ENCODE measurements at places on chromosomes 7 and 10.

- DNase-seq: no peak
Measured at GRCh38 chr7:25527665-25528170, 299.4 kb upstream of the NPVF start.

DNA sequence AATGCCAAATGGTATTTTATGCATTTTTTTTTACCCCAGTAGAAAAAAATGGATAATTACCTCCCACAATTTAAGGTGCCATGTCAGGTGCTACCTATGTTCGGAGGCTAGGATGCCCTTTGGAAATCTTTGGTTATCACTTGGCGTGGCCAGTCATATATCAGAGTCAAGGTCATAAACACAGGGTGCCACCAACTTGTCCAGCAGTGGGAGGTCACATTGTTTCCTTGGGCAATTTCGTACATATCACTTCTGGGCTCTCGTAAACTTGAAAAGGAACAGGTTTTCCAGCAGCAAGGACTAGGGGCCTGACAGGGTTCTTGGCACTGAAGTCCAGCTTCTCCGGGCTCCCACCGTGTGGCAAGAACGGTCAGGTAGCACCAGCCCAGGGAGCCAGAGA, 48.0 kb upstream of the BHLHA15 start:
- no peak for DNase-seq

DNA sequence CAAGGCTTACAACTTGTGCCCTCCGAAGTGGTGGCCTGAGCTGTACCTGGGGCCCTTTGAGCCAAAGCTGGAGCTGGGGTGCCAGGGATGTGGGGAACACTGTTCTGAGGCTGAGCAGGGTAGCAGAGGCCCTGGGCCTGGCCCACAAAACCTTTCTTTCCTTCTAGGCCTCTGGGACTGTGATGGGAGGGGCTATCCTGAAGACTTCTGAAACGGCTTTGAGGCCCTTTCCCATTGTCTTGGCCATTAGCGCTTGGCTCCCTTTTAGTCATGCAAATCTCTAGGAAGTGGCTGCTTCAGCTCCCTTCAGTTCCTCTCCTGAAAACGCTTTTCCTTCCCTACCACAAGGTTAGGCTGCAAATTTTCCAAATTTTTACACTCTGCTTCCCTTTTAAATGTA, 16.8 kb upstream of the CRYGN start:
- no peak for DNase-seq

DNA sequence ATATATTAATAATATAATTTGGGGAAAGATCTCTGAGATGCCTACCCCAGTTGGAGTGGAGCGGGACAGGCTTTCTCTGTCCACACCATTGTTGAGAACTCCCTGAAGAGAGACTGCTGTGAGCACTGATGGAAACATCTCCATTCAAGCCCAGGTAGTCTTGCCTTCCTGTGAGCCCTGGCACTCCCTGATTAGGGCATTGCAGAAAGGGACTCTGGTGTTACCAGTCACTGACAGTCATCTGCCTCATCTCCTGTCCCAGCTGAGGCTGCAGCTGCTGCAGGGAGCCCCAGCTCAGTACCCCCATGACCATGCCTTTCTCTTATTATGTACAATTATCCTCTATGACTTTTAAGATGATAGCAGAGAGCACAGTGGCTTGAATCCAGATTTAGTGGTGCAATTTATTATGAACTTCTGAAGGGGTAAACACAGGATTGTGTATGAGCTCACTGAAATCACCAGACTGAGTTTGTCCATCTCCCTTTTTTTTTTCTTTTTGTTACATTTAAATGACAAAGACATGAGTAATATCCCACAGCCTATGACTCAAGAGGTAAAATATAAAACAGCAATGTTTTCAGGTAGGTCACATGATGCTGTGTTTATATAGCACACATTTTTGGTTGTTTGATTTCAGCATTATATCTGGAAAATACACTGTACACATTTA, 236.9 kb downstream of the SLC25A13 start:
- no peak for DNase-seq

DNA sequence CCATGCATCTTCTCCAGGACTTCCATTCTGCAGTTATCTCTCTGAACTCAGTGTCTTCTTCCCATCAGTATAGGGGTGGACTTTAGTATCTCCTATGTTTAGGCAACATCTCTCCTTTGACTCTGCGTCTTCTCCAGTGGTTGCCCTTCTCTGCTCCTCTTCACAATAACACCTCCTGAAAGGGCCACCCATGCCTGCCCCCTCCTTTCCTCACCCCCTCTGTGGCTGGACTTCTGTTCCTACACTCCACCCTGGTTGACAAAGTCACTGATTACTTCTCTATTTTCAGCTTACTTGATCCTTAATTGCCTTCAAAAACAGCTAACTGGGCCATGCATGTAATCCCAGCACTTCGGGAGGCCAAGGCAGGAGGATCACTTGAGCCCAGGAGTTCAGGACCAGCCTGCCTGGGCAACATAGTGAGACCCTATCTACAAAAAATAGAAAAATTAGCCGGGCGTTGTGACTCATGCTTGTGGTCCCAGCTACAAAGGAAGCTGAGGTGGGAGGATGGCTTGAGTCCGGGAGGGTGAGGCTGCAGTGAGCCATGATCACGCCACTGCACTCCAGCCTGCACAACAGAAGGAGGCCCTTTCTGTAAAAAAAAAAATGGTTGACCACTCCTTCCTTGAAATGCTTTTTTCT, 13.7 kb downstream of the SRGN start:
- DNase-seq: no peak

DNA sequence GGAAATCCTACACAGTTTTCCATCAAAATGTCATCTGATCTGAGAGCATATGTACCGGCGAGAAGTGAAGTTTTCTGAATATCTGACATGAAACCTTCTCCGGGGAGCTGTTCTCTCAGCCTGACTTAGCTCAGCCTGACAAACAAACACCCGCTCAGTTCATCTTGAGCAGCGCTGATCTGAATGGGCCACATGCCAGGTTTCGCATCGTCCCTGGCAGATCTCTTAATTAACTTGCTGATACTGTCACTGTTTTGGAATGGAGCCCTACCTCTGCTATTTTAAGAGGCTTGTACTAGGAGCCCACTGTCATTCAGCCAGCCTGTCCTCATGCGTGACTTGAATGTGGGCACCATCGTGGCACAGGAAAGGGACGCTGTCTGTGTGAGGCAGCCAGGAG, 109.2 kb downstream of the STRA8 start:
- DNase-seq: no peak

DNA sequence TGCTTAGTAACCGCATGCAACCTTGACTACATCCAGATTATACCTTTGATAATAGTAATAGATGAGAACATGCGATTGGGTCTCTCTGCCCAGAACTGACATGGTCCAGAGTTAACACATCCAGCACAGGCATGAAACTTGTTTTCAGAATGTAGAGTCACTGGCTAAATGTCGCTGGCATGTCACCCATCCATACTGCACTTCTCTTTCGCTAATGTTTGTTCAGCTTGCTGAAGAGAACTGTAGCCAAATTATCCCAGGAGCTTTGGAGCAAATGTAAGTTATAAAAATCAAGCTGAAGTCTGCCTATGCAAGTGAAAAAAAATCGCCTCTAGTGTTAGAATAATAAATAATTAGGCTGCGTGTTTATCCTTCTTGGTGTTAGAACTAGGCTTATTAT, 98.2 kb downstream of the PRTFDC1 start:
- DNase-seq: no peak

- DNase-seq: no peak
Measured at GRCh38 chr7:36314491-36314890, 75.2 kb upstream of the ANLN start.

GRCh38 chr7:144414815-144415214, 11.3 kb upstream of the NOBOX start:
- no peak for DNase-seq

GRCh38 chr10:72472306-72472705, 117.6 kb upstream of the DNAJB12 start:
- DNase-seq: no peak

DNA sequence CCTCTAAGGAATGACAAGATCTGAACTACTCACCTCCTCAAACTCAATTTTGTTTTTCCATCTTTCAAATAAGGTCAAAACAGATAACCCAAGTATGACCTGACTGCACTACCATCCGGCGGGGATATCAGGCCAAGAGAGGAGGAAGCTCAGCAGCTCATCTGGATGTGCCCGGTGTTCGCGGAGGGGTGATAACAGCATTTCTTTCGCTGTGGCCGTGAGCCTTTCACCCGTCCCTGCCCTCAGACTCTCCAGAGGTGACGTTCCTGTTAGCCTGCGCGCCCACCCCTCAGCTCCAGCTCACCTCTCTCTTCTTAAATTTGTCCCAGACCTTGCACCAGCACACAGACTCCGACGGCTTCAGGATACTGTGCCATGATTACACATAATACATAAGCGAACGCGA, 526 bp downstream of the ZNF248 start:
- DNase-seq: peak; percentile 9

All from HuH-7.5 (cell line).